Activated CD4-positive, alpha-beta T cell treated with anti-CD3 and anti-CD28 coated beads, Interleukin-2, amount 10 ng/mL, durations not matched to agents 7 days and 5 days (primary cell): ENCODE measurements at places on chromosomes 11 and 22. TPM values are rescaled to one million over a fixed set of nuclear protein-coding genes. Genes with fewer than 3 reads are reported as not detected.

DNA sequence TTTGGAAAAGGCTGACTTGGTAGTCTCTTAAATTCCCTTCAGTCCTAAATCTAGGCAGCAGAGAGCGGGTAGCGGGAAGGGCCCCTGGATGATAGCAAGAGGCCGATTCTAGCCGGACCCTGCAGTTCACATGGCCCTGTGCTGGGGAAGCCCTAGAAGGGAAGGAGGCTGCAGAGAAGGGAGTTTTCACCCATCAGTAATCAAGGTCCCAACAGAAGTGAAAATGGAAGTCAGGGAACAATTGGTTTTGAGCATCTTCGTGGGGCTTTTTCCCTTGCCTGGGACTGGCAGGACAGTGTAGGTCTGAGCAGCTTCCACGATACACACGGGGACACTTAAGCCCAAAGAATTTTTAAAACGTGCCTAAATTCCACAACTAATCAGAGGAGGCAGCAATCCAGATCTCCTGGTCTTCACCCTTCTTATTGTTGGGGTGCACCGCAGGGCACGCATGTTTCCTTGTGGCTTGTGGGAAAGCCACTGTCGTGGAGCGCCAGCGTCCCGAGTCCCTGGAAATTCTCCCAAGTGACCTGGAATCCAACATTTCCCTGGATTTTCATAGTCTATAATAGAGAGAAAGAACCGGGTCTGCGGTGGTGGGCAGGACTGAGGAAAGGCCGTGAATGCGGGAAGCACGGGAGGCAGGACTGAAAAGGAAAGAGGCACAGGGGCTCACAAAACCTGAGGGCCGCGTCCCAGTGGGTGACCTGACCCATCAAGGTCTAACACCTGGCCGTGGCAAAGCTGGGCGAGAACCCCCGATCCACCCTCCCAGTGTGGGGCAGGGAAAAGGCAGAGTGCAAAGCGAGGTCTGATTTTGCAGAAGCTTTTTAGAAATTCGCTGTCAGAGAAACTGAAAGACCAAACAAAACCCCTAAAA, 846 bp upstream of the OAF start:
- peaks cover 14% of the 10 kb centered on the region for H3K4me1 ChIP-seq
- peaks cover 65% of the 10 kb centered on the region for H3K27me3 ChIP-seq
- no peaks in the 10 kb centered on the region for H3K36me3 ChIP-seq
- H3K27ac ChIP-seq = peak overlapping the region; percentile 72

- H3K36me3 ChIP-seq = no peaks in the 10 kb centered on the region
- no peak overlapping the region for H3K4me3 ChIP-seq
- H3K27ac ChIP-seq = no peak overlapping the region
These were observed 463.0 kb downstream of the NTM start for GRCh38 chr11:131833366-131833765.

GRCh38 chr22:19766511-19767426, 6.2 kb downstream of the TBX1 start:
- peak; percentile 52 for DNase-seq
- H3K36me3 ChIP-seq = no peaks in the 10 kb centered on the region
- H3K4me1 ChIP-seq = peaks cover 15% of the 10 kb centered on the region
- no peak overlapping the region for H3K27ac ChIP-seq

DNA sequence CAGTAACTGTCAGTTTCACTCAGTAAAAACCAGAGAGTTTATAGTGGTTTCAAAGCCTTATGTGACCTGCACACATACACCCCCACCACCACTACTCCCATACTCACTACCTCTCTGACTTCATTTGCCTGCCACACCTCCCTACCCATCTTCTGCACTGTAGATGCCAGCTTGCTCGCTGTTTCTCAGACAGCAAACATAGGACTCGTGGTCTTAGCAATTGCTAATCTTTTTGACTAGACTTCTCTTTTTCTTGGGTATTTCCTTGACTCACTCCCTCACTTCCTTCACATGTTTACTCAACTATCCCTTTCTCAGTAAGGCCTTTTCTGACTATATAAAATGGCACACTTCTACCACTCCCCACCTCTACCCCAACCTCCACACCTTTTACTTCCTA, 27.8 kb downstream of the CEP295 start:
- peaks cover 59% of the 10 kb centered on the region for H3K36me3 ChIP-seq
- H3K4me1 ChIP-seq = peaks cover 16% of the 10 kb centered on the region
- DNase-seq = no peak
- no peaks in the 10 kb centered on the region for H3K27me3 ChIP-seq
- no peak overlapping the region for H3K27ac ChIP-seq

VWA5A gene
- 6.7 TPM for total RNA-seq

BEST1 gene
- not detected for total RNA-seq
